Stimulated activated CD8-positive, alpha-beta memory T cell treated with anti-CD3 and anti-CD28 coated beads, Interleukin-15, amount 100 ng/mL, for 24 hours (primary cell): ENCODE measurements at places on chromosomes 2 and 18.

GRCh38 chr2:220278022-220278421, 650.6 kb downstream of the SLC4A3 start:
- no peak for DNase-seq

- no peak for DNase-seq
Observed at GRCh38 chr2:68764041-68764805, 29.6 kb downstream of the ARHGAP25 start.

GRCh38 chr2:135164431-135164830, 112.3 kb downstream of the RAB3GAP1 start:
- DNase-seq = no peak

GRCh38 chr18:45562567-45563479, 52.5 kb upstream of the SLC14A2 start:
- no peak for DNase-seq

- no peak for DNase-seq
Observed at GRCh38 chr18:29436459-29436858, 1259.5 kb upstream of the CDH2 start.

DNA sequence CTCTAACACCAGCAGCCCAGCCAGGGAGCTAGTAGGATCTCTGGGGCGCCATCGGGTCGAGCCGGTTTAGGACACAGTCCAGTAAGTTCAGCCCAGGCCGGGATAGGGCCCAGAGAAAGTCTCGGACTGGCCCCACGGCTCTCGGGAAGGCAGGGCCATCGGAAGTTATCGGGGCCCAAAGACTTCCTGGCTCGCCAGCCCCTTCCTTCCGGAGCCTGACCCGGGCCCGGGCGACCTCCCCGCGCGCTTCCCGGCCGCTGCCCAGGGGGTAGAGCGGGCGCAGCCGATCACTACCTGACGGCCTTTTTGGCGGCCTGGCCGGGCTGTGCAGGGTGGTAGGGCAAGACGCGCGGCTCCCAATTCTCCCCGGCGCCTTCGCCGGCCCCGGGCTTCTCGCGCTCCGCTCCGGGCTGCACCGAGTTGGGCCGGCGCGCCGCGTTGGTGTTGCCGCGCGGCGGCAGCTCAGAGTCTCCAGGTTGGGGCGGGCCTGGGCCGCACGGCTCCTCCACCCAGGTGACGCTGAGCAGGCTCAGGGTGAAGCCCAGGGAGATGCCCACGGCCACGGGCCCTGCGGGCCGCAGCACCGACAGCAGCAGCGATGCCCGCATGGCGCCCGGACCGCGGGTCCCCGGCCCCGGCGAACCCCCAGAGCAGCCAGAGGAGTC, 546 bp downstream of the CHPF start:
- DNase-seq = no peak

GRCh38 chr2:26616706-26617587, 24.2 kb downstream of the CIB4 start:
- no peak for DNase-seq

DNA sequence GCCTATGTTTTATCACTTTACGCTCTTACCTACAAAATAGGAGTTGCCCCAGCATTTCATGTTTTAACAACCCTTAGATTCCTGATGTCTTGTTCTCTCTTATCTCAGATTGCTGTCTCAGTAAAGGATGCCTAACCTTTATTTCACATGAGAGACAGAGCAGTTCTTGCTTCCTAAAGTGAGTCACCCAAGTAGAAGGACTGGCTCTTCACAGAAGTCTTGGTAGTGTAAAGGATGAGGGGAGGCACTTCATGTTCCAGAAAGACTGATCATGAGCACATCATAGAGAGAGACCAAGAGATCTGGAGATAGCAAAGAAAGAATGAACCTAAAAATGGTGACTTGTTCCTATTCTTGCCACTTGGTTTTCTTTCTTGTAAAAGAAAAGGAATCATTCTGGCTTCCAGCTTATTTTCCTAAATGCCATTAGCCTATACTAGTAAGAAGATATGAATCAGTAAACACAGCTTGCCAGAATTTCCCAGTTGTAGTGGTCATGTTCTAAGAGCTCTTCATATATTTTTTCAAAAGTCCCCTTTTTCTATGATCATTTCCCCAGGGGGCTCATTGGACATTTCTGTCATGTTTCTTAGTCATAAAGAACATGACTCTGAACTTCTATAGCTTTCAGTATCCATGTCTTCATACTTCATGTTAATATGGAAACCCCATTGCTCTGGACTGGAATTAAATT, 54.9 kb downstream of the MAPRE2 start:
- no peak for DNase-seq

DNA sequence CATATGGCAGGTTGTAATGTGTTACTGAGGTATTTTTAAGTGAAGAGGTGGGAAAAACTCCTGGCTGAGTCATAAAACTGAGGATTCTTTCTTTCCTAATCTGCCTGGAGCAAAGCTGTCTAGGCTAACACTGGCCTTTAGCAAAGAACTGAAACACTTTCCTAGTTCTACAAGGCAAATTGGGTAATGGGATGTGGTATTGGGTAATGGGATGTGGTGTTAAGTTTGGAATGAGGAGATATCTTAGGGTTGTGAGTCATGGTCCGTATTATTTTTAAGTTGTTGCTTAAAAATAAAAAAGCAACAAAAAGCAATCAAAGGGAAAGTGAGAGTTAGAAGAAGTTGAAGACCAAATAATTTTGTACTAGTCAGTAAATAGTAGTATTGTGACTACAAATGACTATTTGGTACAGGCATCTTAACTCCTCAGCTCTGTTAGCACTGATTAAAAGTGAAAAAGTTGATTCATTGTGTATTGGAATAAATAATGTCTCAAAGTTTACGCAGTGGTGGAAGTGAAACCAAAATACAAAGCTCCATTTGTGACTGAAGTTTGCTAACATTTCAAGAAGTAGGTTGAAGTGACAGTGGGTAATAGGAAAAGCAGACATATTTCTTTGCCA, 216.8 kb downstream of the CAMKMT start:
- no peak for DNase-seq

- DNase-seq = no peak
Observed at GRCh38 chr2:51697095-51697494, 665.2 kb upstream of the NRXN1 start.

DNA sequence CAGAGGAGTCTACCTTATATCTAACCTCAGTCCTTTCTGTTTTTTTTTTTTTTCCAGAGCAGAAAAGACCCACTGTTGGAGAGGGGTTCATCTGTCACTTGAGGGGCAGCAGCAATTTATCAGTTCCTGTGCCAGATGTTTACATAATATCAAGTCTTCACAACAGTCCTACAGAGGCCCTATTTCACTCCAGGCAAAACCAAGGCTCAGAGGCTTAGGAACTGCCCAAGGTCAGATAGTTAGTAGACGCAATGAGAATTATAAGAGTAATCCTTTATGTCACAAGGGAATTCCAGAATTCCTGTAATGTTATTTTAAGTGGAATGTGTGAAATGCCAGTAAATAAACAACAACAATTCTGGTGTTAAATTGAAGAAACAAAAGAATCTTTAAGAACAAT, 696.1 kb downstream of the NRXN1 start:
- no peak for DNase-seq

GRCh38 chr2:181998041-181998835, 12.6 kb downstream of the PPP1R1C start:
- no peak for DNase-seq

GRCh38 chr2:100064592-100065428, 77.6 kb downstream of the AFF3 start:
- no peak for DNase-seq

GRCh38 chr18:75363446-75364225, 63.9 kb downstream of the SMIM21 start:
- no peak for DNase-seq

GRCh38 chr2:3873899-3874298, 170.5 kb downstream of the DCDC2C start:
- no peak for DNase-seq
